EH (cell line): ENCODE measurements at places on chromosomes 5 and 9.

- peak; percentile 62 for DNase-seq
Measured at GRCh38 chr9:77764894-77765780, 117.0 kb upstream of the GNA14 start.

DNA sequence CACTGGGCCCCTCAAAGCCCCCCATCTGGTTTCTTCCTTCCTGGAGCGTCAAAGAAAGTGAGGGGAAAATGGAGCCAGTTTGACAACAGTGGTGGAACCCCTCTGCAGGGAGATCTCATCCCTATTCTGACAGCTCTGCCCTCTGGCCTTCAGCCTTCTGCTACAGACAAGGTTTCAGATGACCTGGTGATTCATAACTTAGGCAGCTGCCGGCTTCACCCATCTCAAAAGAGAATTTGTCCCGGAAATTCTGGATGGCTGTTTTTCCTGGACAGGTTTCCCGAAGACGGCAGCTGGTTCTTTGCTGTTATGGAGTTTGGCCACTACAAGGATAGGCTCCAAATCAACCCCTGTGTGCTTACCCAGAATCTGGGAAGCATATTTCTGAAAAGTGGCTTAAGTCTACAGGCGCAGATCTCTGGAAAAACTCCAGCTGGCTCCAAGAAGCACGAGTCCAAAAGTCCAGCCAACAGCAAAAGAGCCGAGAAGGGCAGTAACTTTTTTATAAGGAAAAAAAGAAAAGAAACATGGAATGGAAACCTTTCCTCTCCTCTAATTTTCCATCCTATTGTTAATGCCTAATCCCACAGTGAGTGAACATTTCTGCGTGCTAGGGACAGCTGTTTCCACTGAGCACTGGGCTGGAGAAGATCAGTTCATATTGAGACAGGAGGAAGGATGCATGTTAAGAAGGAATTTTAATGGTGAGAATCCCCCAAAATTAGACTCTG, 54.5 kb downstream of the ZNF366 start:
- DNase-seq: peak; percentile 96

DNA sequence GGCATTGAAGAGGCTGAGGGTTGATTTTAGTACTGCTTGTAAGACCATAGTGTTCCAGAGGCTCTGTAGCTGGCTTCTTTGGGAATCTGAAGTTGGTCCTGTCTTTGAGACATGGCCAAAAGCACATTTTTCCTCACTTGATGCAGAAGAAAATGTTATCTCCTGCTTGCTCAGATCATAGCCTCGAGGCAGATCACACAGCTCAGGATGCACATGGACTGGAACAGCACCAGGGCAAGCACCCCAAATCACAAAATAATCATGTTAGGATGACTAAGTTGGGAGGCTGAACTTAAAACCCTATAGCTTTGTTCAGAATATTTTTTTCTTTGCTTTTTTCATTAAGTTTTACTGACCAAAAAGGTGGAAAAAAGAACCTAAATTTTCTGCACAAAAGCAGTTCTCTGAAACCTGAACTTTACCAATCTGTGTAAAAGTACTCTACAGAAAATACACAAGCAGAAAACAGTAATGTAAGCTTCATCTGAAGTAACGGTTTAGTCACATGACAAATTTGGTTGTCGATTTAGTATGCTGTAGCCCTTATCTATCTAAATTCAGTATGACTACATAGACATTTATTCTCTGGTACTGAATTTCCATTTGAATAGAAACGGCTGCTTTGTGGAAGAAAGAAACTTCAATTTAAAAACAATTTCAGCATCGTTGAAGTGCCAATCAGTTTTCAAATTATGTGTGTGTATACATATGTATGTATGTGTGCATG, 3.4 kb downstream of the KLHL9 start:
- peak; percentile 46 for DNase-seq

DNA sequence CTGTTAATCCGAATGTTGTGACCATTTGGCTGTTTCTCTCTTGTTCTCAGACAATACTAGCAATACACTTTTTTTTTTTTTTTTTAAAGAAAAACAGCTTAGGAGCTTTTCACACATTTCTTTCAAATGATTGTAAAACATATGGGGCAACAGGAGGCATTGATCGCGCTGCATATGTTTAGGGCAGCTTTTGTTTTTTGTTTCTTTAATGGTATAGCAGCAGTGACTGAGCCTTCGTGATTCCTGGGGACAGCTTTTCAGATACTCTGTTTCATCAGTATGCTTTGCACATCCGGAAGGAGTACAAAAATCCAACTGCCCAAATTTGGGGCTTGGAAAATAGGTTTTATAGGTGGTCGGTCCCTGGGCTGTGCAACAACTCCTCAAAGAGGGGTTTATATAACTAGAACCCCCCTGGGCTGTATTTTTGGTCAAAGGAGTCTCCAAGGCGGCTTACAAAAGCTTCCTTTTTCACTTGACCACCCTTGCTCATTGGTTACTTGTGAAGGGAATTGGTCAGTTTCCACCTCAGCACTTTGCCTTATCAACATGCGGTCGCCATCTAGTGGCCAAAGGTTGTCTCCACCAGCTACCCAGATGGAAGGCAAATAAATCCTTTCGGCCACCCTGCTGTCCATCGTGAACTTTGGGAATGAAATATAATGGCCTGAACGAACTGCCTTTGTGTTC, 91.8 kb downstream of the PDE6A start:
- DNase-seq: peak; percentile 72

DNA sequence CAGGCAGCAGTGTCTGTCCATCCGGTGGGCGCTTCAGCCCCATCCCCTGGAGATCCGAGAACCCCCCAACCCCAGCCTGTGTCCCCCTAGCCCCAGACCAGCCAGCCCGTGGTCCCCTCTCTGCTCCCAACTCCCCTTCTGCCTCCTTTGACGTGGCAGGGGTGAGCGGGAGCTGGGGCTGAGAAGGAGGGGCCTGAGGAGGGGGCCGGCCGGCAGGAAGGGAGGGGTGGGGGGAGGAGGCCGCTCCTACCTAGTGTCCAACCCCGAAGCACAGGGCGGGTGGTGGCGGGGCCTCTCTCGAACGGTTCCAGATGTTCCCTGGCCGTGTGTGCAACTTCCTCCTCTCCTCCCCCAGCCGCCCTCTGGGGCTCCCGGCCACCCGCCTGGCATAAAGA, 31.0 kb downstream of the GOLGA2 start:
- DNase-seq: peak; percentile 93

DNA sequence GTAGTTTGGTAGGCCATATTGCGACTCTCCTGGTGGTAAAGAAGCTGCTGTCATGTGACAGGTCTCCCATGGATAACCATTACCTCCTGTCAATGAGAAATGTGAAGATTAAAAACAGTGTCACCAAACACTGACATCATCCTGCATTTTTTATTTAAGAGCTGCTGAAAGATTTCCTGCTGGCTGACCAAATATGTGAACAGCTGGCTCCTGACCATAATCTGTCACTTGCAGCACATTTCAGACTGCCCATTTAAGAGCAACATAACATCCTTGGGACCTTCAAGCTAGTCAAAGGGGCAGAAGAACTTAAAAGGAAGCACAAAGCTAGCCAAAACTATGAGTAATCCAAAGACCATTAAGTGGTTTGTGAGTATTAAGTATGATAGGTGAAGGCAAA, 288.0 kb downstream of the IZUMO3 start:
- DNase-seq: no peak

DNA sequence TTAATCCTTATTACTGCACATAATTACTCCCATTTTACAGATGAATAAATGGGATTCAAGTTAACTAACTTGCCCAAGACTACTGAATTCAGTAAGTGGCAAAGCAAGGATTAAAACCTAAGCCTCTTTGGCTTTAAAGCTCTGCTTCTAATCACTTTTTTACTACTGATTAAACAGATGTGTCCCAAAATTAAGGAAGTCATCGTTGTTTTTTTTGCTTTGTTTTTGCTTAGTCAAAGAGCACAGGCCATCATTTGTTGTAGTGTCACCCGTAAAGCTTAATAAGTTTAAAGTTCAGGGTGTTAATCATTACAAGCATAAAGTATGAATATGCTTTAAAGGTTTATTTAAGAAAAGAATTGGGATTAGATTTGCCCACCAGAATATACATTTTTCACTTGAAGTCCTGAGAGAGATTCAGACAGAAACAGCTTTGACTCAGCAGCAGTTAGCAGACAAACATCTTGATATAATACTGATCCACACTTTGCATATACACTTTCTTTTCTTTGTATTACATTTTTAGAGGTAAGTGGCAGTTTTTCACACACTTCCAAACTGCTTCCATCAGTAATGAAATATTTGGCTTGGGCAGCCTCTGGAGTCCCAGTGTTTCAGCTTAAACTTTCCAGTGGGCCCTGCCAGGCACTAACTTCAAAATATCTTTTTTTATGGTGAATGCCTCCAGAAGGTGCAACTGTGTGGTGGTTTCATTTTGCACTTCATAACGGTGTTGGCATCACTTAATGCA, 52.7 kb downstream of the PIK3R1 start:
- DNase-seq: no peak
